ENCODE measurements at places on chromosomes 1 and 21. TPM values are rescaled to one million over a fixed set of nuclear protein-coding genes. Genes with fewer than 3 reads are reported as not detected.

The AUNIP gene
- 11.5 TPM for total RNA-seq

The LCE2D gene
- total RNA-seq = not detected

The TSTD1 gene
- total RNA-seq = 67.6 TPM

The SERPINC1 gene
- not detected for total RNA-seq
